ENCODE measurements at places on chromosomes 3 and 15.

DNA sequence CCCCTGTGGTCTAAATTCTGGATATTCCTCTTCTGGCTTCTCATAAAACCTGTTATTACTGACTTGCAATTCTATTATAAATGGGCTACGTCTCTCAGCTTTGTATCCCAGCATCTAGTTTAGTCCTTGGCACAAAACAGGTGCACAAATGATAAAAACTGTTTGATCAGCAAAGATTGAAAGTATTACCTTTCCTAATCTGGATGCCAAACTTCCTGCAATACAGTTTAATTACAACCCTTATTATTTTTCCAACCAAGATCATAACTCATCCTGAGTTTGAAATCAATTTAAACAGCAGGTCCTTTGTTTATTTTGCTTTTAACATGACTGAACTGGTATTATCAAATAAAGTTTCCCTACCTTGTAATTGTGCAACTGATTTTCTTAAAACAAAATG lies 132.6 kb downstream of the ATP1B3 start:
- DNase-seq: no peak

DNA sequence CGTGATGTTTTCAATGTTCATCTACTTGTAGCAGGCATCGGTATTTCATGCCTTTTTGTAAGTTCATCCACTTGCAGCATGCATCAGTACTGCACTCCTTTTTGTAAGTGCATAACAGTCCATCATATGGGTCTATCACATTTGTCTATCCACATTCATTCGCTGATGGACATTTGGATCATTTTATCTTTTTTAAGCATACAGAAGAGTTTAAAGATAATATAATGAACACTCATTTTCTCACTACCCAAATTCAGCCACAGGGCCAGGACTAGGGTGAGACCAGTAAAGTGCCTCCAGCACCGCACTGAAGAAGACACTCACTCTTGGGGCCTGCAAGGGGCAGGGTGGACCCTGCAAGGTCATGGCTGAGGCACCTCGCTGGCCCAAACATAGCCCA lies 309.6 kb downstream of the UACA start:
- DNase-seq: no peak

GRCh38 chr15:75836959-75837334 lies 6.3 kb upstream of the UBE2Q2 start:
- DNase-seq: no peak

DNA sequence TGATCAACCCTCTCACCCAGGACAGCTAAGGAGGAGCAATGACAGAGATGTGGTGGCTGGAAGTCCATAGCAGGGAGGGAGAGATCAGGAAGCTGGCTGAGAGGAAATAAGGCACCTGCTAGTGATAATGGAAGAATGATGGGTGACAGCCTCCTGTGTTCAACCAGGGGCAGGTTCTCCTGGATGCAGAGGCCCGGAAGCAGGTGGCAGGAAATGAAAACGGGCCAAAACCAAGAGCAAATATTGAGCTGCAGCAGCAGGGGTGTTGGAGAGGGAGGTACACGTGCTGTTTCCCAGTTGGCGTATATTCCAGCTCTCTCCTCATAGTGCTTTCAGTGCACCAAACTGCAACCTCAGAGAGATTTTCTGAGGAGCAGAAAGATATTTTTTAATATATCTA lies 213.4 kb upstream of the TBL1XR1 start:
- no peak for DNase-seq

DNA sequence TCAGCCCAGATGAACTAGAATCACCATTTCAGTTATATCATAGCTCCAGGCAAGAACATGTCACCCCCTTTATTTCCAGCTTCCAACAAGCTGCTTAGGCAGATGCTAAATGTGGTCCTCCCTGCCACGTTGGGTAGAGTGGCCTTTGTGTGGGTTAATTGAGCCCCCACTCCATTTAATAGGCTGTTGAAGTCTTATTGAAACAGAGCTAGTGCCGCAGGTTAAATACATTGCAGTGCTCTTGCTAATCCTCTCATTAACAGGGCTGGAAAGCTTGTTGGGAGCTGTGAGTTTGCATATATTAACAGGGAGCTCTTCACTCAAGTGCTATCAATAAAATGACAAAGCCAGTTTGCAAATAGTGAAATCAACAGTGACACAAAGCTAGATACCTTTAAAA lies 248.4 kb upstream of the CMC1 start:
- DNase-seq: no peak
